ENCODE measurements at places on chromosomes 13 and 19. TPM values are rescaled to one million over a fixed set of nuclear protein-coding genes. Genes with fewer than 3 reads are reported as not detected.

ZNF888 gene
- total RNA-seq, result 4.8 TPM

RASL11A gene
- total RNA-seq, result 6.3 TPM

ACER1 gene
- total RNA-seq, result not detected

MAST3 gene
- 8.5 TPM for total RNA-seq

GDF15 gene
- total RNA-seq, result 78.5 TPM

Measured in smooth muscle cell of the pulmonary artery (primary cell).